ENCODE measurements at places on chromosomes 1 and 21.

DNA sequence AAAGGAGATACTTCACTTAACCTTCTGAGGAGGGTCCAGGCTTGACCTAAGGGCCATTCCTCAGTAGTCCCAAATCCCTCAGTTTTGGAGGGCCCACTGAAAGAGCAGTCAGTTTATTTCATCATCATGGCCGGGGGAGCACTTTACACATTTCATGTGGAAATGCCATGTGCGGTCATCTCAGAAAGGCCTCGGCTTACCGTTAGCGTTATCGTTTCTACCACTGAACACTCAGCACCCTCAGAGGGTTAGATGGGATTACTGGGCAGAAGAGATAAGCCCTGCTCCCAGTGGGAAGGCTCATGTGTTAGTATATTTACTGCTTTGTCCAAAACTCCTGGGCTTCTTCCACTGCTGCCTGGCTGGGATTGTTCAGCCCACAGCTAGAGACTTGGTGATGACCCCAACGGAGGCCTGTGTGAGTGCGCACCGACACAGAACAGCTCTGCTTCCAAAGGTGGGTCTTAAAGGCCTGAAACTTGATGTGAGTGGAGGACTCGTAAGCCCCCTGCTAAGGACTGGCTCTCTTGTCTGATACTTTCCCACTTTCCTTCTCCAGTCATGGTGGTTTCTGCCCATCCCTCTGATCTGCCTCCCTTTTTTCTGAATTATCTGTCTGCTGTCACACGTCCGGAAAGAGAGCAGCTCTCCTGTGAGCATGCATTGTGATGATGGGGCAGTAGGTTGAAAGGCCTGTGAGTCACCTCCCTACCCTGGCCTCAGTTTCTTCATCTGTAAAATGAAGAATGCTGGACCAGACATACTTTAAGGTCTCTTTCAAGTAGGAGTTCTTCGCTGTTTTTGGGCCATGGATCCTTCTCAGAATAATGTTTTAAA is 284.5 kb downstream of the ASTN1 start:
- H3K27me3 ChIP-seq: no peaks in the 10 kb centered on the region
- H3K36me3 ChIP-seq: no peaks in the 10 kb centered on the region
- DNase-seq: no peak
- H3K4me3 ChIP-seq: no peak overlapping the region
- H3K27ac ChIP-seq: no peak overlapping the region

DNA sequence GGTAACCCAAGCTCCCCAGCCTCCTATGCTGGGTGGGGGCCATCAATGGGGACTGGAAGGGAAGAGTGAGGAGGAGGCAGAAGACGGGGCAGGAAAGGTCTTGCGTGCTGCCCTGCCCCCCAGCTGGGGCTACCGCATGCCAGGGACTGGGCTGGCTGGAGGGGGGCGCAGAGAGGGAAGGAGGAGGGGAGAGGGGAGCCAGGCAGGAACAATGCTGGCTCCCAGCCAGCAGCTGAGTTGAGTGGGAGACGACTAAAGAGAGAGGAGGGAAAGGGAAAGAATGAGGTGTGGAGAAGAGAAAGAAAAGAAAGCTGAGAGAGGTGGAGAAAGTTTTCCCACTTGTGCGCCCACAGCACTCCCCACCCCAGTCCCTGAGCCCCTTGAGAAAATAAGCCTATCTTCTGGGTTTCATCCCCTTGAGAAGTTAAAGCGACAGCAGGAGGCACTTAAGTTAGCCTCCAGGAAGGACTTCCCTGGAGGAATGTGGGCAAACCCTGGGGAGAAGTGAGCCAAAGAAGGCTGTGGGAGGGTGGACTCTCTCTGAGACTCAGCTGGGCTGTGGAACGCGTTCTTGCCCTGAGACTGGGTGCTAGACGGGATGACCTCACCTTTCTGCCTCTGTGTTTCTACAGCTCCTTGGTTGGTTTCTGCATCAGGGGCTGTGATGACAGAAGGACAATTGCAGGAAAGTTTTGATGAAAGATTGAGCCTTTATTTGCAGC is 12.9 kb upstream of the NES start:
- DNase-seq: no peak
- H3K36me3 ChIP-seq: no peaks in the 10 kb centered on the region
- peak overlapping the region; percentile 51 for H3K4me3 ChIP-seq

- H3K4me1 ChIP-seq: peaks cover 12% of the 10 kb centered on the region
- no peaks in the 10 kb centered on the region for H3K36me3 ChIP-seq
- H3K27ac ChIP-seq: no peak overlapping the region
- no peak for DNase-seq
Measured at GRCh38 chr1:119090250-119090649, 50.2 kb downstream of the WARS2 start.

DNA sequence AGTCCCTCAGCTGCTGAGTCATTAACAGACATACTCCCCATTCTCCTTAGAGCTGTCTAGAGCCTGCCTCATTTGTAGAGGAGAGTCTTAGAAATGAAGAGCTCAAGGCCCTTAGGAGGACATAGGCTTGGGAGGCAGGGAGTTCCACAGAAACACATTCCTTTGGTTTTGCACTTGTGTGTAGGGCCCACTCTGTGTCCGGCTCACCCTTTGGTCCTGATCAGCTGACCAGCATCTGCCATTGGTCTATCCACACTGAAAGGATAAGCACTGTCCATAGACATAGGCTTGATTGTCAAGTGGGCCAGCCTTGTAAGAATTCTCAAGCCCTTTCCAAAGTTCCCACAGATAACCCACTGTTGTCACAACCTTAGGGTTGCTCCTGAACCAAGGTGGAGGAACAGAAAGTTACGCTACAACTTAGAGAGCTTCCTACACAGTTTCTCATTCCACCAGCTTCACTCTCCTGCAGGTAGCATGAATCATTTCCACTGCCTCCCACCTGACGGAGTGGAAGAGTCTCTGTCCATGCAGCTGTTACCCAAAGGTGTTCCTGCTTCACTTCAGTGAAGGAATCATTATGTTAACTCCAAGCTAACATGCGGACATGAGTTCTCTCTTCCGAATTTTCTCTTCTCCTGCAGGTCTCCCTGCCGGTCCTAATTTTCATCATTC is 96.1 kb downstream of the TNFSF18 start:
- no peaks in the 10 kb centered on the region for H3K27me3 ChIP-seq
- H3K36me3 ChIP-seq: no peaks in the 10 kb centered on the region
- H3K4me1 ChIP-seq: no peaks in the 10 kb centered on the region
- DNase-seq: no peak
- H3K4me3 ChIP-seq: no peak overlapping the region

- no peak overlapping the region for H3K27ac ChIP-seq
- DNase-seq: no peak
Measured at GRCh38 chr1:218967836-218968235, 205.8 kb upstream of the LYPLAL1 start.

DNA sequence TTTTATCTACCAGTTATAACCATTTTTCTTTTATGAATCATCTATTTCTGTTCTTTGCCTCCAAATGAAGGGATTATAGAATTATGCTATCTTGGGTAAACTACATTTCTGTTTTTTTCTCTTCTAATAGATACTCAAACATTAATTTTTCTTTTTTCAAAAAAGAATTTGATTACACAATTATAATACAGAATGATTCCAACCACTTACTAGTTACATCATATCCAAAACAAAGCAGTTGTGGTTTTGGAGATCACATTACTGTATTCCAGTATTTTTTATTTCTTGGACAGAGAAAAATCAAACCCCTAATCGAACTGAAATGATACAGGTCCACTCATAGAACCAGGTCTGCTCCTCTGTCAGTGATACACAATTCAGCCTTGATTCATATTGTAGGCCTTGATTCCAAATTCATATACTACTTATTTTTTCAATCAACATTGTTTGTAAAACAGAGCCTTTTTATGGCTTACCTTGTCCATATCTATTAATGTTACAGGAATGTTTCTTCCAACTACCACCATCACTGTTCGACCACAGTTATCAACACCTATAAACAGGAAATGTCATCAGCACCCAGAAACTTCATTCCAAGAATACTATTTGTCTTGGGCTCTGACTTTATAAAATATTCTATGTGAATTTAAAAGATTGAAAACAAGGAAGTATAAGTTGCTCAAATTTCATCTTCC is 43.2 kb downstream of the GDAP2 start:
- H3K4me3 ChIP-seq: no peak overlapping the region
- H3K27me3 ChIP-seq: no peaks in the 10 kb centered on the region
- DNase-seq: no peak
- no peak overlapping the region for H3K27ac ChIP-seq

- H3K4me3 ChIP-seq: no peak overlapping the region
- H3K36me3 ChIP-seq: no peaks in the 10 kb centered on the region
- H3K4me1 ChIP-seq: peaks cover 30% of the 10 kb centered on the region
- no peak overlapping the region for H3K27ac ChIP-seq
Measured at GRCh38 chr1:87155170-87155569, 173.5 kb upstream of the LMO4 start.

DNA sequence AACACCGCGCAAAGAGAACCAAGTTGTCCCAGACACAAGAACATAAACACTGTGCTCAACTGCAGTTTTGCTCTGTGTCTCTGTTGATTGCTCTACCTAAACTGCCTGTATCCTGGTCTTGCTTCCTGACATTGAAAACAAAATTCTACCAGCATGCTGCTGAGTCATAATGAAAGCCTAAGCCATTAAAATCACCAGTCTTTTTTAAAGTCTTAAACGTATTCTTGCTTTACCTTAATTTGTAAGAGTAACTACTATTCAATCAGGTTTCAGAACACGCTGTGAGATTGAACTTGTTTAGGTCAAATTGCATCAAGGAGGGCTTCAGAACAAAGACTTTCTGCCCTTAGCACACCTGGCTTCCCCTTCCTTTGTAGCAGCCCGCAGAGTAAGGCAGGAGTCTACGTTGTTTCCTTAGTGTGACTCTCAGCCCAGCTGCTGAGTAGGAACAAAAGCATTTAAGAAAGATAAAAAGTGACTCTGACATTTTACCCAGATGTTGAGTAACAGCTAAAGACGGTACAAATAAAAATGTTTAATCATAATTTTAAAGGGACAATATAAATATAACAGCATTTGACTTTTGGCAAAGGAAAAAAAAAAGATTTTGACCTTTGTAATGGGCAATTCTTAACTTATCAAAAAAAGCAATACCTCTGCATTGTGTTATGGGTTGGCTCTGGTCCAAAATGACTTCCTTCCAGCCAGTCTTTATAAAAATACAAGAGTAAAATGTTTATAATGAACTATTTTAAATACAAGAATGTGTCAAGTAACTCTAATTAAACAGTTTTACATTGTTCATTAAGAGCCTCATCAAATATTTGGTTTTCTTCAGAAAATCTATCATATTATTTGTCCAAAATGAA is 186.9 kb upstream of the ADGRL4 start:
- H3K36me3 ChIP-seq: no peaks in the 10 kb centered on the region
- no peak overlapping the region for H3K4me3 ChIP-seq
- DNase-seq: peak; percentile 75
- H3K27me3 ChIP-seq: no peaks in the 10 kb centered on the region
- H3K27ac ChIP-seq: peak overlapping the region; percentile 18
- H3K4me1 ChIP-seq: no peaks in the 10 kb centered on the region

GRCh38 chr1:41758500-41758899 is 160.2 kb downstream of the HIVEP3 start:
- no peak overlapping the region for H3K27ac ChIP-seq
- H3K36me3 ChIP-seq: no peaks in the 10 kb centered on the region
- no peaks in the 10 kb centered on the region for H3K4me1 ChIP-seq
- DNase-seq: no peak
- H3K4me3 ChIP-seq: no peak overlapping the region

GRCh38 chr1:74486036-74486435 is 26.4 kb downstream of the LRRC53 start:
- H3K27ac ChIP-seq: no peak overlapping the region
- H3K4me1 ChIP-seq: peaks cover 51% of the 10 kb centered on the region
- DNase-seq: no peak
- no peak overlapping the region for H3K4me3 ChIP-seq
- no peaks in the 10 kb centered on the region for H3K27me3 ChIP-seq
- H3K36me3 ChIP-seq: no peaks in the 10 kb centered on the region

GRCh38 chr1:214846276-214846675 is 236.3 kb upstream of the KCNK2 start:
- H3K4me1 ChIP-seq: peaks cover 9% of the 10 kb centered on the region
- no peak for DNase-seq
- H3K36me3 ChIP-seq: peaks cover 9% of the 10 kb centered on the region
- no peak overlapping the region for H3K27ac ChIP-seq
- H3K4me3 ChIP-seq: no peak overlapping the region
- no peaks in the 10 kb centered on the region for H3K27me3 ChIP-seq

GRCh38 chr1:12619792-12620487 is 1.9 kb upstream of the DHRS3 start:
- H3K4me3 ChIP-seq: peak overlapping the region; percentile 90
- H3K4me1 ChIP-seq: peaks cover 25% of the 10 kb centered on the region
- H3K27ac ChIP-seq: no peak overlapping the region
- DNase-seq: peak; percentile 94
- no peaks in the 10 kb centered on the region for H3K27me3 ChIP-seq

DNA sequence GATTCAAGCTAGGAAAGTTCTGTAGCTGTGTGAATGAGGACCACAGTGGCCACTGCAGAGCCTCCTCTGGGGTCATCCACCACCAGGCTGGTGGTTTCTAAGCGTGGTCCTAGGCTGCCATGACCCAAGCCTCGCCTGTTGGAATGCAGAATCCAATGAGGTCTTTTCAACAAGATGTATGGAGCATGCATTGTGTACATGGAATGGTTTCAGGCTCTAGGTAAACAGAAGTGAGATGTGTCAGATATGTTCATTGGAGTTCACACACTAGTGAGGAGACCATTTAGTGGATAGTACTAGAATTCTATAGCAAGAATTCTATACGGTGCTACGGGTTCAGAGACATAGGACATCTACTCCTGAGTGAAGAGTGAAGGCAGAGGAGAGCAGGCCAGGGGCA is 10.7 kb downstream of the RNU5D-1 start:
- no peak overlapping the region for H3K27ac ChIP-seq
- no peaks in the 10 kb centered on the region for H3K27me3 ChIP-seq
- no peaks in the 10 kb centered on the region for H3K4me1 ChIP-seq
- H3K36me3 ChIP-seq: no peaks in the 10 kb centered on the region
- H3K4me3 ChIP-seq: no peak overlapping the region

All from GM23338 (cell line).